Ecto neural progenitor cell (in vitro differentiated cells): ENCODE measurements at places on chromosomes 7 and 10.

DNA sequence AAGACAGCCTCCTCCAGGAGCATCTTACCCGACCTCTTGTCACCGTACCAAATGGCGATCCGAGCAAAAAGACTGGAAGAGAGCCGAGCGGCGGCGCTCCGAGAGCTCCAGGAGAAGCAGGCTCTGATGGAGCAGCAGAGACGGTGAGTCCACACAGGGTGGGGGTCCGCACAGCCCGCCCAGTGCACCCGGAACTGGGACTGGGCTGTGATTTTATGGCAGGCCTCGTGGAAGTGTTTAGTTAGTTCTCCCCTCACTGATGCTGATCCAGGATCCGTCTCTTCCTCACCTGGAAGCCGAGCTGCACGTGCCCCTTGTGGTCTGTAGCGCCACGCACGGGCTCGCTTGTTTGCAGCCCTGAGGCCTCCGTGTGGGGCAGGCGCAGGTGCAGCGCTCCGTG is 19.6 kb downstream of the LRRC27 start:
- no peak for DNase-seq

DNA sequence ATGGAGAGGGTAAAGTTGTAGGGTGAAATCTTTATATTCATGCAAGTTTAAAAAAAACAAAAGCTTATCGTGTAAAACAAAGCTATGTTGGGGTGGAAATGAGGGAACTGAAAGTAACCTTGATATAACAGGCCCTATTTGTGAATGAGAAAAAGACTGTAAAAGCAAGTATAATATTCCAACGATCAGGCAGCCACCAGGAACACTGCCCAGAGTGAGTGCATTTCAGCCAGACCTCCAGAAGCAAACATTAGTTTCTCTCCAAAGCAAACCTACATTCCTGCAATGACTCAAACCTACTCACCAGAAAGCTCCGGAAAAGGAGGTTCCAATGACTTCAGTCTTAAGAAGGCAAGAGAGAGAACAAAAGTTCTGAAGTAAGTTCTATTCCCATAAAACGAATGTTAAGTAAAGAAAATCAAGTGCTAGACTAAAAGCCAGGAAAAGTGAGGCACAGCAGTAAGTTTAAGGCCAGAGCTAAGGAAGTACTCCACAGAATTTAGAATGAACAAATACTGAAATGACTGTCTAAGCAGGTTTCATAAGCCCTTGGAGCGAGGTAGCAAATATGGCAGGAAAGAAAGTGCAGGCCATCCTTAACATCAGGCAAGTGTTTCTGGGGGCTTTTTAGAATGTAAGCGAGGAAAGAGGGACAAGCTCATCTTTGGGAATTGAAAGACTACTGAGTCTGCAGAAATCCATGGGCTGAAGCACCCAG is 493.1 kb downstream of the XPNPEP1 start:
- no peak for DNase-seq

GRCh38 chr7:12635830-12636229 is 51.6 kb upstream of the ARL4A start:
- DNase-seq, result no peak

DNA sequence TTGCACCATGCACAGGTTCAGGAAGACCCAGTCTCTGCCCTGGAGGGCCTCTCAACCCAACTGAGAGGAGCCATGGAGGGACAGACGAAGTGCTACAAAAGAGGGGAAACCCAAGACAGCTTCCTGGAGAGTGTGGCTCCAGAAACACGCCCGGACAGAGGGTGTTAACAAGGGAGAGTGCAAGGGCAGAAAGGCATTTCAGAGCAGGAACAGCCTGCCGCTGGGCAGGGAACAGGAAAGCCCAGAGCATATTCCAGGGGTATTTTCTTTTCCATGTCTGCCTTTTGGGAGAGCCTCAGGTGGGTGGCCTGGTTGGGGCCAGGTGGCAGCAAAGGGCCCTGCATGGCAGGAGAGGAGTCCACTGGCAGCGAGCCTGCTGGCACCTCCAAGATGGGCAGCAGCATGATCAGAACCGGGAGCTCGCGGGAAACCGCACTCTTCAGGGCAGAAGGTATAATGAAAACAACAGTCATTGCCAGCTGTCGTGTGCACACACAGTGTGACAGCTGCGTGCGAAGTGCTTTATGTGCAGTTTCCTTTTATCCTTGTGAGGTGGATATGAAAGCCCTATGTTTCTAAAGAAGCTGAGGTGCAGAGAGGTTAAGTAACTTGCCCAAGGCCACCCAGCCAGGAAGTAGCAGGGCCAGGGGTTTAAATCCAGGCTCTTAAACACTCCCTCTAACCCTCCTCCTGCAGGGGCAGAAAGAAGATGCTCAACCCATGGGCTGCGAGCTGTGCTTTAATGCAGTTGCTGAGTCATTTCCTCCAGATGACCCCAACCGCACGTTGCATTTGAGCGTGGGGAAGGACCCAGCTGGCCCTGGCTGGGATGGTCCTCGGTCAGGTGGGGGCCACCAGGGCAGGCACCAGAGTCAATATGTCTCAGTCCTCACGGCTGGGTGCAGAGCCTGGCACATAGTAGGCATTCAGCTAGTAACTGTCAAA is 128.6 kb downstream of the OAT start:
- DNase-seq, result no peak

DNA sequence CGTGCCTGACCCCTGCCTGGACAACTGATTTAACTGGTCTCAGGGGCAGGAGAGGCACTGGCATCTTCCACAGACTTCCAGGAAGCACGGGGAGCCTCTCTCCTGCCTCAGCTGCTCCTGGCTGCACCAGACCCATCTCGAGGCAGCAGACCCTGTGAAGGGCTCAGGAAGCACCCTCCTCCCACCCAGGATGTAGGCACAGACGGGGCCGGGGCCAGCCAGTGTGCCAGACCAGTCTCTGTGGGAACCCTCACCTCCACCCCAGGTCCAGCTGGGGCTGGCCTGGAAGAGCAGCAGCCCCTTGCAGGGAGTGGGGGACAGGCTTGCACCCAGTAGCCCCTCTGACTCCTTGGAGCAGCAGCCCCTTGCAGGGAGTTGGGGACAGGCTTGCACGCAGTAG is 56.3 kb downstream of the RASGEF1A start:
- no peak for DNase-seq

- no peak for DNase-seq
Observed at GRCh38 chr7:81767926-81768325, 1.9 kb downstream of the HGF start.

DNA sequence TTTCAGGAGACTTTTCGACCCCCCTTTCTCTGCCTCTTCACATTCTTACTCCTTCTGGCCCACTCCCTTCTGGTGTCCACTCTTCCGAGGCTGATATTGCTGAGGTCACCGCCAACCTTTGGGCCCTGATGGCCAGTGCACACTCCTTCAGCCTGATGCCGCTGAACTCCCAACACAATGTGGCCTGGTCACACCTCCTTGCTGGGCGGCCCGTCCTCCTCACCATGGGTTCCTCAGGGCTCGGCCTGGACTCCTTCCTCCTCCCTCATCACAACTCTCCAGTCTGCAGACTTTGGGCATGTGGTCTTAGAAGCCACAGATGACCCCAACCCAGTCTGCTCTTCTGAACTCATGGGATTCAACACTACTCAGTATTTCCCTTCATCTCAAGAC is 583.0 kb upstream of the MGMT start:
- DNase-seq, result peak; percentile 19

DNA sequence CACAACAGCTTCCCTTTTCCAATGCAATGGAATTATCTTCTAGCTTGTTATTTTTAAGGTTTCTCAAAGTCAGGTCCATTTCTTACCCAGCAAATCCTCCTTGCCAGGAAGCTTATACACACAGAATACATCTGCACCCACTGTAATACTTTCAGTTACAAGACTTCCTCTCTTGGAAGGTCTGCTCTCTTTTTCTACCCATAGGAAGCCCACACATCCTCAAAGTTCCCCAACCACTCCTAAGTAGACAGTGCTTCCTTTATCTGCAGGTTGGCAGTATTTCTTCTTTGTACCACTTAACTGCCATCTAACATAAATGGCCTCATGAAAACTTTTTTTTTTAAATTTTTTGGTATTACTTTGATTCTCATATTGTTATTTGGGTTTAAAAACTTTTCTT is 155.6 kb downstream of the TAX1BP1 start:
- no peak for DNase-seq

DNA sequence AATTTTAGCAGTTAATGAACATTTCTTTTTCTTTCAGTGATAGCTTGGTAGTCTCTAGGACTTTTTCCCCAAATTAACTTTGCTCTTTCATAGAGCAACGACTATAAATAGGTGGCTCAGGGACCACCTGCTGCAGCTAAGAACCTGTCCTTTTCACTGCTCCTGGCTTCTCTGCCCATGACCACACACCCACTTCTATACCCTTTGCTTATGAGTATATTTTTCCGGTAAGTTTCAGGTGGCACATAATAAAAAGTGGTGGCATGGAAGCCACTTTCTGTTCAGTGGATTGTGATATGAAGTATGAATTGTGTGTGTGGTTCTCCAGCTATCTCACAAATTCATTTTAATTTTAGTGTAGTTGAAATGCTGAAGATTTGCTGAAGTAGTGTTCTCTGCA is 1.2 kb downstream of the ING3 start:
- no peak for DNase-seq

DNA sequence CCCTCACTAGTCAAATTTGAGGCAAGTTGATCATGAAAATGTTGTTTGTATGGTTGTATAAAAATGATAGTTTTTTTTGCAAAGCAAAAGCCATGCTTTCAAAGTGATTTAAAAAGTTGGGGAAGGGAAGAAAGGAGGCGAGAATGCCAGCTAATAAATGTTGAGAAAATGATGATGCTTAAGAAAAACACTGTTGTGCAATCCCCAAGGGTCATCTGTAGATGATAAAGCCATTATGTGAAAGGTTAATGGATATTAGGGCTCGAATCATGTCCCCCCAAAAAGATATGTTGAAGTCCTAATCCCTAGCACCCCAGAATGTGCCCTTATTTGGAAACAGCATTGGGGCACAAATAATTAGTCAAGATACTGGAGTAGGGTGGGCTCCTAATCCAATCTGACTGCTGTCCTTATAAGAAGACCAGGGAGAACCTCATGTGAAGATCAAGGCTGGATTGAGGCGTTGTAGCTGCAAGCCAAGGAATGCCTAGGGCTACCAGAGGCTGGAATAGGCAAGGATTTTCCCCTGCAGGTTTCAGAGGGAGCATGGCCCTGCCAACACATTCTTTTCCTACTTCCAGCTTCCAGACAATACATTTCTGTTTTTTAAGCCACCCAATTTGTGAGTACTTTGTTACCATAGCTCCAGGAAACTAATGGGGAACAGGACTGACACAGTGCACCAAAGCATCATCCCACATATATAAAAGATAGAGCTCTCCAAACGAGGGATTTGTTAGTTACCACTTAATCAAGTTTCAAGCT is 35.4 kb upstream of the MKLN1 start:
- DNase-seq, result no peak

DNA sequence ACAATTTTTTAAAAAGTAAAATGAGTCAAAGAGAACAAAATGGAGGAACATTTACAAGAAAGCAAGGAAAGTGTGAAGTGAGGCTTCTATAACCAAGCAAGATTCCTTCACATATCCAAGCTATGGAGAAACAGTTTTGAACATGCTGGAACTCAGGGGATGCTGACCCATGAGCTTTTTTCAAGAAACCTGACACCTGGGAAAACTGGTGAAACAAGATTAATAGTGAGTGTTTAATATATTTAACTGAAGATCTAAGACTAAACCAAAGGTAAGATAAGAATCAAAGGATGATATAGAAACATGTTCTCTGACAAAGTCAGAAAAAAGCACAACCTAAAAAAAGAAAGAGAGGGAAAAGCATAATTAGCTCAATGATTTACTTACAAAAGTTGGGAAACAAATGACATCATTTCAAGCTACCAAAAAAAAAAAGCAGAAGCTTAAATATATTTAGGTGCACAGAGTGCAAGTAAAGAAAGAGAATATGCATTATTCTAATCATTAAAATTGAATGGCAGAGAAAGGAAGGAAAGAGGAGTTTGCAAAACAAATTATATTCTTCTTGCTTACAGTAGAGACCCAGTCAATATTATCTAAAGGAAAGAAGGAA is 24.9 kb downstream of the C7orf25 start:
- no peak for DNase-seq

DNA sequence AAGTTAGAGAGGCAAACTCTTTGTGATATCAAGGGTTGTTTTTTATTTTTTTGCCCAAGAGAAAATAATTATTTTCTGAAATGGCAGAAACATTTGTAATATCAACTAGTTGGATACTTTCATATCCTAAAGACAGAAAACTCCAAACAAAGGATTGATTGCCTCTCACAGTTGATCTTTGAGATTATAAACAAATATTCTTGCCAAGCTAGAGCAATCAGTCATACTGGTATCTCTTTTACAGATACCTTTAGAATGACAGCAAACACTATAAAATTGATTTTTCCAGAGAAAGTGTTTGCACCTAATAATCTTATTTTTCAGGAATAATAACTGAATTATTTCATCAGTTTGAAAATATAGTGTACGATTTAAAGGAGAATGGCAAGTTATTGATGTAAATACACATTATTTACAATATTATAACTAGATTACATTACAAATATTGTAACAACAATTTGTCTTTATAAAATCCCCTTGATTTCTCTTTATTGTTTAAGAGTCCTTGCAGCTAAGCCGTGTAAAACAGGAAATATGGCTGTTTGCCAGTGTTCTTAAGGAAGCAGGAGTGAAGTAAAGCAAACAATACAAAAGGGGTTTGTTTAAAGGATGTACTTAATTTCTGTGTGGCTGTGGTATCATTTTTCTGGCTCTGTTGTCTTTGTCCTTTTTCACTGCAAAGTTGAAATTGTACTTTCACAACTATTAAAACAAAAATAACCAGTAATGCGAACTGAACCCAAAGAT is 58.4 kb downstream of the MAPK8 start:
- DNase-seq, result no peak

- DNase-seq, result no peak
Observed at GRCh38 chr10:73588656-73589055, 2.5 kb downstream of the USP54 start.

GRCh38 chr10:9734218-9734617 is 1283.5 kb upstream of the CELF2 start:
- DNase-seq, result no peak

DNA sequence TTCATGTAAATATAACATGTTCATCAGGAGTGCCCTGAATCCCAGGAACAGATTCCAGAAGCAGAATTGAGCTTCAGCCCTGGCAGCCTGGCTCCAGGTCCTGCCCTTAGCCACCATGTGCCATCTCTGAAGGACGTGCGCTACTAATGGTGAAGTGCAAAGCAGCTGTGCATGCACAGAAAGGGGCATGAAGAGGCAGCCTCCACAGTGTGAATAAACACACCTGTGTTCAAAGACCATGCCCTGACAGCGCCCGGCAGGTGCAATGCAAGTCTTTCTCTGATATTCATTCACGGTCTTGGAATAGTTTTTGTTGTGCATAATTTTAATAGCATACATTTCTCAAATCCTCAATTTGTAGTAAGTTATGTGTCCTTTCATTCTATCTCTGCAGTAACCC is 250.4 kb upstream of the TCERG1L start:
- DNase-seq, result peak; percentile 24

DNA sequence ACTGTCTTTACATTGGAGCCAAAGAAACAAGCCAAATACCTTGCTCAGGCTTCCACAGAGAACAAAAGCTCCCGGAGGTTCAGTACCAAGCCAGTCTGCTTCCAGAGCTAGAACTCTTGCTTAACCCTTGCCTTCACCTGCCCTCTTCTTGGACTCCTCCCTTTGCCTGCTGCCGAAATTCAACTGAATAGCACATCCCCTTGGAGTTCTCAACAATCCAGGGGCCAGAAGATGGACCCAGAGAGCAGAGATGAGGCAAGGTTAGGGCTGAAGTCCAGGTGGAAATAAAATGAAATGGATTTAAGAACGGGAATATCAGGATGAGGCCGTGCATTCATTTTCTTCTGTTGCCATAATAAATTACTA is 876 bp upstream of the PIK3AP1 start:
- no peak for DNase-seq

- DNase-seq, result peak; percentile 66
Observed at GRCh38 chr7:17680026-17680425, 260.3 kb downstream of the SNX13 start.

- DNase-seq, result no peak
Observed at GRCh38 chr10:100730725-100731406, 14.5 kb upstream of the PAX2 start.
